AG20443 (cell line): ENCODE measurements at places on chromosomes 7 and 10.

- no peak for DNase-seq
These were observed 39.5 kb upstream of the FAM20C start for GRCh38 chr7:152702-153391.

- no peak for DNase-seq
These were observed 66.8 kb downstream of the POU6F2 start for GRCh38 chr7:39044489-39044888.

DNA sequence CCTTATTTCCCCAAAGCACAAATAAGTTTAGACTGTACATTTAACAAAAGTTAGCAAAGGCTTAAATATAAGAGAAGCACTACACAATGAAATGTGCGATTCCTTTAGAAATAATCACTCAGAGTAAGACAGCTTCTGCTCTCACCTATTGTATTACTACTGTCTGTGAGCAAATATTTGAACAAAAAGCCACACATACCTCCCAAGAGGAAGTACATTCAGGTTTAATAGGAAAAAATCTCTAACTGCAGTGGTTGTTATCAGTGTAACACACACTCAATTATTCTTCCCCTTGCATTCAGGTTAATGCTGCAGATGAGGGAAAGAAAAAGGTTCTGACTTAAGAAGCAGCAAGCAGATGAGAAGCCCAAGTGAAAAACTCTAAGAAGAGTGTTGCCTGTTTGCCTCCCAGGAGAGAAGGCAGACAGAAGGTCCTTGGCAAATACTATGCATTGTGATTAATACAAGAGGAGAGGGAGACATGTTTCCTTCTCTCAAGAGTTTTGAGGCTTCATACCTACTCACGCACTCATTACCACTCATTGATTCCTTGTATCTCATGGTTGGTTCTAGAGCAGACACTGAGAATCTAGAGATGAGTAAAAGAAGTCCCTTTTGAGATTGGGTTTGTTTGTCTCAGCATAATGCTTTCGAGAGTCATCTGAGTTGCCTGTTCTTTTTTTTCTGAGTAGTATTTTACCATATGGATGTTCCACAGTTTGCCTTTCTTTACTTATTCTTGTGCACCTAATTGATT is 13.6 kb downstream of the GIMAP4 start:
- DNase-seq, result no peak

GRCh38 chr10:86955501-86956194 is 1.8 kb downstream of the MMRN2 start:
- DNase-seq, result no peak

DNA sequence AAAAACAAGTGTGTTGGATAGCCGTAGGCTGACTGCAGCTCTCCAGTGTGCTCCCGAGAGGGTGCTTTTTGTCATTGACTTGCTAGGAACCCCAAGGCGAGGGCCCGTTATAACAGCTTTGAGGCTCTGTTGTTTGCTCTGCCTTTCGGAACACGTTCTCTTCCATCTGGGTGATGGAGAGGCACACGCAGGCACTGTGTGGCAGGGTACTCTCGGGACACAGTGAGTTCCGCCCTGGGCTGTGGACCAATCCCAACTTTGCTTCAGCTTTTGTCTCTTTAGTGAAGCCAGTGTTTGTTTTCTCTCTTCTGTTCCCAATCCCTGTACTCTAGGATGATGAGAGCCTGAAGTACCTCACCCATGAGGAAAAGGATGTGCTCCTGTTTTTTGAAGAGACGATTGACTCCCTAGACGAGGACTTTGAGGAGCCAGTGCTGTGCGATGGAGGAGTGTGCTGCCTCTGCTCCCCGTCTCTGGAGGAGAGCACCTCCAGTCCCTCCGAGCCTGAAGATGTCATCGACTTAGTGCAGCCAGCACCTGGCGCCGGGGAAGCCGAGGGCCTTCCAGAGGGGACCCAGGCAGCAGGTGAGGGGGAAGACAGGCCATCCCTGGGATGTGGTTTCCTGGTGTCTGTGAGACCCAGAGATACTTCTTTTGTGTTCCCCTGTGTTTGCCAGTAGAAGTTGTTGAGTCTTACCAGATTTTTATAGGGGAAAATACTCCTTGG is 43.2 kb downstream of the PROSER2 start:
- DNase-seq, result no peak

DNA sequence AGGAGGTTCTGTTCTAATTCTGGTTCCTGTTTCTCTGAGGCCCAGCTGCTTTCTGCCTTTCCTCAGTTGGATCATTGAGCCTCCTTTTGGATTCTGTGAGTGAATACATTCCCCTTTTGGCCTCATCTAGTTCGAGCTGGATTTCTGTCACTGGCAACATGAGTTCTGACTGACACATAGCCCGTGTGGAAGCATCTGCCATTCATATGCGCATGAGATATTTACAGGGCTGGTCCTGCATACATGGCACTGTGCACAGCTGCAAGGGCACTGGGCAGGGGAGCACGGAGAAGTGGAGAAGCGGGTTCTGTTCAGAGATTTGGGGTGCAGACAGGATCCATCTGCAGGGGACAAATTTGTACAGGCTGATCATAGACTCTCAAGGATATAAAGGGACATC is 352.8 kb downstream of the RPS24 start:
- no peak for DNase-seq

GRCh38 chr10:131973160-131973951 is 8.4 kb downstream of the BNIP3 start:
- DNase-seq, result no peak

DNA sequence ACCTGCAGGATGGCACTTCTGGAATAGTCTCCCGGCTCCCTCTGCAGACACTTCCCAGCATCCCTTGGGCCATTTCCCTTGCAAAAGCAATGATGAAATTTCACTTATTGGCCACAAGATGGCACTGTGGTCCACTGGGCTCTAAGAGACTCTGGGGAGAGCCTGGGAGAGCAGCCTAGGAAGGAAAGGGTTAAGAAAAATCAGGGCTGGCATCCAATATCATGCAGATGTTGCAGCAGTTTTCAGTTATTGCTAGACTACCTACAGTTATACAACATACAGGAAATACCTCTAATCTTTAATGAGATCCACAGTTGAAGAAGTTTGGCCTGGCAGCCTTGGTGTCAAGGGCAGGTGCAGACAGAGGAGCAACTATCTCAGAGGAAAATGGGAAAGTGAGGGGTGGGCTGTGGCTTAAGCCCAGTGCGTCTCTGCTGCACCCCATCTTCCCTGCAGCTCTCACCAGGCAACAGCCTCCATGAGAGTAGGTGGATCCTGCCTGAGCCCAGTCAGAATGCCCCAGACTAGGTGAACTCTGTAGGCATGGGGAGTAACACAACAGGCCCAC is 100.2 kb upstream of the PRSS58 start:
- DNase-seq, result peak; percentile 70

DNA sequence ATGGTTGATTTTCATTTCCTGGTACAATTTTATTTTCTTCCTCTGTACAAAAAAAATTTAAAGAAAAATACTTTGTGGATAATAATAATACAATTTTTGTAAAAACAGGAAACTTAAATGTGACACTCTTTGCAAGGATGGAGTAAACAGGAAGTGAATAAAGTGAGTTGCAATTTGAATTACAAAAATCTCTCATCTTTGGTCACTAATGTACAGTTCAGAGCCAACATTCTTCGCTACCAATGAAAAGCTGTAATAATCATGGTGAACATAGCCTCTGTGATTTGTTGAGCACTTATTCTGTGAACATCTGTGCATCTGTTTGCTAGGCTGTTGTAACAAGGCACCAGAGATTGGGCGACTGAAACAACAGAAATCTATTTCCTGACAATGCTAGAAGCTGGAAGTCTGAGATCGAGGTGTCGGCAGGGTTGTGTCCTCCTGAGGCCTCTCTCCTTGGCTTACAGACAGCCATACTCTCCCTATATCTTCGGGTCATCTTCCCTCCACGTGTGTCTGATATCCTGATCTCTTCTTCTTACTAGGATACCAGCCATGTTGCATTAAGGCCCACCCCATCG is 295.3 kb upstream of the KLF6 start:
- no peak for DNase-seq

- no peak for DNase-seq
These were observed 33.1 kb downstream of the SEMA3D start for GRCh38 chr7:85153715-85154114.

DNA sequence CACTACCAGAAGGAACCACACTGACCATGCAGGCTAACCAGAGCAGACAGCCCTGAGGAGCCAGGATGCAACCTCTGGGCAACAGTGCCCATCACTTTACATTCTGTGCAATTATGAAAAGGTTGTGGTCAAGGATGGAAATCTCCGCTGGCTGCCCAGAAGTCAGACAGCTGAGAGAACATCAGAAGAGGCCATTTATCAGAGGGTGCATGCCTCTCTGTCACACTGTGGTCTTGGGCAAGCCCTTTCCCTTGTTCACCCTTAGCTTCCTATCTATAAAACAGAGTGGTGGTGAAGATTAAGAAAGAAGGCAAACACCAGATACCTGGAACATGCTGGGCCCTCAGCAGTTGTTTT is 120.7 kb upstream of the GDF10 start:
- DNase-seq, result no peak

- no peak for DNase-seq
These were observed 265.9 kb upstream of the NRP1 start for GRCh38 chr10:33600381-33600780.

GRCh38 chr7:68476966-68477365 is 1121.3 kb upstream of the AUTS2 start:
- no peak for DNase-seq

DNA sequence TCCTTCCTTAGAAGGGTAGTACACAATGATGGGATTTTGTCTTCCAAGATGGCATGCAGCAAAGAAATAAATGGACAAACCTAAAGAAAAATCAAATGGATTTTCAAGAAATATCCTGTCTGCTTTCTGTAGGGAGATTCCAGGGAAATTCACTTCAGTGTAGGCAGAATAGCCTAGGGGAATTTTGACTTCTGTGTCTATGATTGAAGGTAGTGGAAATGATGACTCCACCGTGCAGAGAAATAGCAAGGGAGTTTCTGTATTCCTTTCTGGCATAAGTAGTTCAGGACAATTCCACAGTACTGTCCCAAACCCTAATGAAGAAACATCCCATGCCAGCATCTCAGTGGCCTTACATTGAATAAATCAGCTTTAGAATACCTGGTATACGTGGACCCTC is 9.5 kb downstream of the ATOH7 start:
- DNase-seq, result no peak

GRCh38 chr10:11765141-11765540 is 23.0 kb downstream of the ECHDC3 start:
- no peak for DNase-seq

- DNase-seq, result no peak
These were observed 56.2 kb downstream of the CREM start for GRCh38 chr10:35182631-35183510.

GRCh38 chr7:66167773-66168387 is 37.3 kb upstream of the TPST1 start:
- DNase-seq, result peak; percentile 20

- DNase-seq, result no peak
These were observed 34.5 kb downstream of the LHPP start for GRCh38 chr10:124496150-124496549.

GRCh38 chr7:6258440-6259182 is 13.8 kb downstream of the CYTH3 start:
- peak; percentile 62 for DNase-seq

- no peak for DNase-seq
These were observed 15.0 kb downstream of the TBC1D12 start for GRCh38 chr10:94417321-94417720.

DNA sequence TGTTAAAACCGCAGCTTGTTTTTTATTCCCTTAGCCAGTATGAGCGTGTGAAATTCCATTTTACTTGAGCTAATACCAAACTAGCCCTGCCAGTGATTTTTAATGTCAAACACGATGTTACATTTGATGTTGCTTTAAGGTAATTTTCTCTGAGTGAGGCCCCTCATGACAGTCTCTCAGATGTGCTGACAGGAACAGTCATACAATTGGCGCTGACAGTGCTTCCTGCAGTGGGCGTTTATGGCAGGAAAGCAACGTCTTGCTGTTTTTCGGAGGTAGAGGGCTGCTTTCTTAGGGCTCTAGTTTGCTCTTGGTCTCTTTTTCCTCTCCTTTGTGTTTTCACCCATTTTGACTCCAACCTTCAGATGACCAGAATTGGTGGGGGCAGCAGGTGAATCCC is 19.3 kb downstream of the PON1 start:
- no peak for DNase-seq

DNA sequence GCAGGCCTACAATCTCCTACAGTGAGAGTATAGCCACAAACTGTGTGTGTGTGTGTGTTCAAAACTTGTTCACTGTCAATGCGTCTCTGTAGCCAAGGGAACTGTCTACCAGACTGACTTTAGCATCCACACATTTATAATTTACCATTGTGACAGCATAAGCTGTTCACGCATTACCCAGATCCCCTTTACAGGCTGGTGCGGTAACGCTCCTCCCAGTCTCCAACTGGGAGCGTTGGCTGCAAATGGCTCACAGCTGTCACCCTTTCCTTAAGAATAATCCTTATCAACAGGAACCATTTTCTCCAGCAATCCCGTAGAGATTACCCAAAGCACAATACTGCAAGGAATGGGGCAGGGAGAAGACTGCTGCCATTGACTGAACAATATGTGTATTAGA is 199.5 kb downstream of the GPAM start:
- no peak for DNase-seq

- DNase-seq, result no peak
These were observed 1.9 kb downstream of the VTI1A start for GRCh38 chr10:112448888-112449287.

GRCh38 chr10:99535764-99536337 is 3.1 kb downstream of the NKX2-3 start:
- DNase-seq, result no peak

DNA sequence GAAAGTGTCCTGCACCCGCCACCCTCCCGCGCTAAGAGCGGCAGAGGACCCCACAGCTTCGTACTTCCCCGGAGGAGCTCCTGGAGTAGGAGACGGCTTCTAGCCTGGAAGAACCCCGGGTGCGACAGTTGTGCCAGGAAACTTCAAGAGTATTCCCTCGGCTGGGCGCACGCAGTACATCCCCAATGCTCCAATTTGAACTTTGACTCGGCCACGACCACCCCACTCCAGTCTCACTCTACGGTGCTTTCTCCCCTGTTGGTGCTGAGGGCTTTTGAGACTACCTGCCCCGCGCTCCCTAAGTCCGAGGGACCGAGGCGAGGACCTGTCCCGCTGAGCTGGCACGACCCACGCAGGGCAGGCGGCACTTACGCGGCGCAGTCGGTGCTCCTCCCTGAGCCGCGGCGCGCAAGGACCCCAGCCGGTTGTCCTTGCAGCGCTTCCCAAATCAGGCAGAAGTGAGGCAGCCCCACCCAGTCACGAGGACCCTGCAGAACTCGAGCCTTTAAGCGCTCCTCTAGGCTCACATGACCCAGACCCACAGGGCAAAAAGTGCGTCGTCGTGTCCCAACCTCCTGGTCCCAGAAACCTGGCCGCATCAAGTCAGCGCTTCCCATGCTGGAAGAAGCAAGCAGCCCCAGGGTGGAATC is at the start of gene CPVL:
Gene CPVL, minus strand, starts transcription at position 481 of the 650 bp plus-strand sequence. CDS start 25,476 bp downstream, outside the sequence.
- no peak for DNase-seq
